ENCODE measurements at places on chromosomes 11 and 22. TPM values are rescaled to one million over a fixed set of nuclear protein-coding genes. Genes with fewer than 3 reads are reported as not detected.

GRCh38 chr22:50528682-50529415 lies 963 bp downstream of the TYMP start:
- H3K27me3 ChIP-seq: no peaks in the 10 kb centered on the region
- peak overlapping the region; percentile 94 for H3K4me3 ChIP-seq
- DNase-seq: no peak
- peak overlapping the region; percentile 96 for H3K27ac ChIP-seq

GRCh38 chr11:75035911-75036565 lies 47.3 kb downstream of the NEU3 start:
- H3K27me3 ChIP-seq: no peaks in the 10 kb centered on the region
- H3K36me3 ChIP-seq: no peaks in the 10 kb centered on the region
- no peak overlapping the region for H3K27ac ChIP-seq
- H3K4me3 ChIP-seq: no peak overlapping the region

DNA sequence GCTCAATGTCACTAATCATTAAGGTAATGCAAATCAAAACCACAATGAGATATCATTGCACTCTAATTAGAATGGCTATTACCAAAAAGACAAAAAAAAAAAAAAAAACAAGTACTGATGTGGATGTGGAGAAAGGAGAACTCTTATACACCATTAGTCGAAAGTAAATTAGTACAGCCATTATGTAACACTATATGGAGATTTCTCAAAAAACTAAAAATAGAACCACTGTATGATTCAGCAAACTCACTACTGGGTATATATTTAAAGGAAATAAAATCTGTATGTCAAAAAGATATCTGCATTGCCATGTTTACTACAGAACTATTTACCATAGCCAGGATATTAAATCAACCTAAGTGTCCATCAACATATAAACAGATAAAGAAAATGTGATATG lies 265.4 kb upstream of the ARHGAP20 start:
- DNase-seq: no peak
- no peaks in the 10 kb centered on the region for H3K4me1 ChIP-seq
- H3K27ac ChIP-seq: no peak overlapping the region
- no peaks in the 10 kb centered on the region for H3K36me3 ChIP-seq
- H3K4me3 ChIP-seq: no peak overlapping the region

- no peak overlapping the region for H3K4me3 ChIP-seq
- no peaks in the 10 kb centered on the region for H3K27me3 ChIP-seq
- peaks cover 18% of the 10 kb centered on the region for H3K4me1 ChIP-seq
- DNase-seq: no peak
These were observed 16.1 kb upstream of the CABP7 start for GRCh38 chr22:29703569-29704195.

C11orf21 gene
- 65.6 TPM for total RNA-seq

KLHL35 gene
- total RNA-seq: 1.5 TPM

GALR3 gene
- not detected for total RNA-seq

DNA sequence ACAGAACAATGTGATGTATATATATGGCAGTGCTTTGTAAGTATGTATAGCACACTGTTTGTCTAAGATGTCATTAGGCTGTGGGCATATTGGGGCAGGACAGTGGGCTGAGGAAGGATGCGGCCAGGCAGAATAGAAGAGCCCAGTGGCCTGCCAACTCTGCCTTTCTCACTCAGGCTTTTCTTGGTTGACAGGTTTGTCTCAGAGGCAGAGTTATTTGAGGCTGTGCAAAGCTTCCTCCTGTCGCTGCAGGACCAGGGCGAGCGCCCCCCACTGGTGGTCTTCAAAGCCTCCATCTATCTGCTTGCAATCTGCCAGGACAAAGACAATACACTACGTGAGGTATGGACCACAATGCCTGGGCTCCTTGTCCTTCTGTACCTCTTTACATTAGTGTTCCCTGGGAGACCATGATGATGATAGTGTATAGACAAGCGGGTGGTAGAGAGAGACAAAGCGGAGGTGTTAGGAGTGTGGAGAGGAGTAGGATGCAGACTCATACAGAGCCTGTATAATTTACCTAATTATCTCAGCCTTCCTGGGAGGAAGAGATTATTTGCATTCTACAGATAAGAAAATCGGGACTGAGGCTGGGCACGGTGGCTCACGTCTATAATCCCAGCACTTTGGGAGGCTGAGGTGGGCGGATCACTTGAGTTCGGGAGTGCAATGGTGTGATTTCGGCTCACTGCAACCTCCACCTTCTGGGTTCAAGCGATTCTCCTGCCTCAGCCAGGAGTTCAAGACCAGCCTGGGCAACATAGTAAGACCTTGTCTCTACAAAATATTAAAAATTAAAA lies 37.3 kb upstream of the CCDC134 start:
- no peak overlapping the region for H3K27ac ChIP-seq
- peak; percentile 9 for DNase-seq
- no peaks in the 10 kb centered on the region for H3K4me1 ChIP-seq
- H3K27me3 ChIP-seq: no peaks in the 10 kb centered on the region
- H3K4me3 ChIP-seq: no peak overlapping the region

SHANK3 gene
- not detected for total RNA-seq

GRCh38 chr11:121383716-121384115 lies 68.4 kb upstream of the SORL1 start:
- H3K4me1 ChIP-seq: peaks cover 18% of the 10 kb centered on the region
- H3K4me3 ChIP-seq: no peak overlapping the region
- no peaks in the 10 kb centered on the region for H3K27me3 ChIP-seq
- DNase-seq: no peak
- no peak overlapping the region for H3K27ac ChIP-seq

DNA sequence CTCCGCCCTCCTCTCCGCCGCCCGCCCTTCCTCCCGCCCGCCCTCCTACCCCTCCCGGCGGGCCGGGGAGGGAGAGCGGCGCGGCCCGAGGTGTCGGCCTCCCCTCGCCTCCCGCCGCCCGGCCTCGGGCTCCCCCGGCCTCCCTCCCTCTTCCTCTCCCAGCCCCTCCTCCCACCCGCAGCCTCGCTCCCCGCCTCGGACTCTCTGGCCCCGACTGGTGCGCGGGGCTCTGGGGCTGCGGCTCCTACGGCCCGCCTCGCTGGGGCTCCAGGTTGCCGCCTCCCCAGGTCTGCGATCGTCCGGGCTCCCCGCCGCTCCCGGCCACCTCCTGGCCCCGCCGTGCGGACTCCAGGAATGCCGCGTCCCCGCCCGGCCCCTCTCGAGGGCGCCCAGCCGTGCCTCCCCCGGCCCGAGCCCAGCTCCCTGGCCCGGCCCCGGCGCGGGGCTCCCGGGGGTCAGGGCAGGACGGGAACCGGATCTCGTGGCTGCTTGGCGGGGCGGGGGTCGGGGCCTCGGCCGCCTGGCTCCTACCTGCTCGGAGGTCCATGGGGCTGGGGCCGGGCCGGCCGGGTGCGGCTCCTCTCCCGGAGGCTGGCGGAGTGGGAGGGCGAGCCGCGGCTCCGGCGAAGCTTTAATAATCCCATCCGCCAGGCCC lies at the start of gene CLCF1:
TSS of gene CLCF1 (minus strand) at position 606 of the 655 bp plus-strand sequence. CDS start at position 547, 59 bp downstream.
- no peak for DNase-seq
- H3K4me1 ChIP-seq: peaks cover 63% of the 10 kb centered on the region
- H3K36me3 ChIP-seq: no peaks in the 10 kb centered on the region
- peak within 1 kb of the TSS; percentile 75 for H3K27ac ChIP-seq

- H3K27ac ChIP-seq: no peak overlapping the region
- no peaks in the 10 kb centered on the region for H3K4me1 ChIP-seq
- no peaks in the 10 kb centered on the region for H3K36me3 ChIP-seq
- no peak overlapping the region for H3K4me3 ChIP-seq
- H3K27me3 ChIP-seq: no peaks in the 10 kb centered on the region
These were observed 1611.7 kb upstream of the TENM4 start for GRCh38 chr11:81052344-81053158.

GRCh38 chr11:112794331-112794846 lies 166.8 kb upstream of the NCAM1 start:
- peaks cover 6% of the 10 kb centered on the region for H3K4me1 ChIP-seq
- no peak overlapping the region for H3K27ac ChIP-seq
- H3K27me3 ChIP-seq: no peaks in the 10 kb centered on the region
- no peak for DNase-seq
- H3K4me3 ChIP-seq: no peak overlapping the region

GPR83 gene
- total RNA-seq: not detected

DNA sequence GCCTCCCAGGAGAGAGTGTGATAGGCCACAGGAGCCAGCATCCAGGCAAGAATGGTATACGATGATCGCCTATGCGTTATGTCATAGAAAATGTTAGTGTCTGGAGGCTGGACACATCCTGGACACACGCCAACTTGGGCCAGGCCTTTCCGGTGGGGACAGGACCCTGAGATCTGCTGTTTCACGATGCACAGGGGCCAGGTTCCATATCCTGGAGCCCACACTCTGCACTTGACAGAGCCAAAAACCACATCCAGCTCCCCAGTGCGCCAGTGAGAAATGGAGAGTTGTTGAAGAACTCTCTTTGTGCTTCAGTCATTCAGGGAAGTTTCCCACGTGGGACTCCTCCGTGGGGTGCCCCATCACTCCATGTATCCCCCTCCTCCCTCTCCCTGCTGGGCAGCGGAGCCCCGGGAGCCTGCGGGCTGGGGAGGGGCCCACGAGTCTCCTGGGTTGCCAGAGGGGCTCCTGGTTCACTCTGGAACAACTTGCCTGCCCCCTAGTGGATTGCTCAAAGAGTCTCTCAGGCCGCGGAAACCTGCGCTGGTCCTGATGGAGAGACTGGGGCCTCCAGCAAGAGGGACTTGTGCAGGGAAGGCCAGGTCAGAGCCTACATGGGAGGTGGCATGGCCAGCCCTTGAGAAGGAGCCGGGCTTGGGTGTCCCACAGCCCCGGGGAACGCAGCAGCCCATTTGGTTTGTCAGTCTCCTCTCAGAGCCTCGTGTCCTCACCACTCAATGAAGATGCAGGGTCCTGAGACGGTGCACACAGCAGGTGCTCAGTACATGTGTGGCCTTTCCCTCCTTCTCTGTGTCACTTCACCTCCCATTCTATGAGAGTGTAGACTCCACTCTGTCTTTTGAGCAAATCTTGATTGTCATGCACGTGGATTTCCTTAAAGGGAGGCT lies 10.2 kb upstream of the LRRC32 start:
- DNase-seq: peak; percentile 35
- H3K36me3 ChIP-seq: no peaks in the 10 kb centered on the region
- no peak overlapping the region for H3K4me3 ChIP-seq
- H3K27me3 ChIP-seq: no peaks in the 10 kb centered on the region
- no peak overlapping the region for H3K27ac ChIP-seq

- H3K27me3 ChIP-seq: no peaks in the 10 kb centered on the region
- no peaks in the 10 kb centered on the region for H3K4me1 ChIP-seq
- H3K36me3 ChIP-seq: no peaks in the 10 kb centered on the region
- no peak overlapping the region for H3K27ac ChIP-seq
These were observed 1676.0 kb upstream of the RAG2 start for GRCh38 chr11:38274031-38274430.

BDNF gene
- total RNA-seq: not detected

TMEM45B gene
- 34.4 TPM for total RNA-seq

- no peaks in the 10 kb centered on the region for H3K4me1 ChIP-seq
- H3K27me3 ChIP-seq: no peaks in the 10 kb centered on the region
- no peaks in the 10 kb centered on the region for H3K36me3 ChIP-seq
These were observed 3.0 kb upstream of the SEPTIN3 start for GRCh38 chr22:41966225-41966606.

DNA sequence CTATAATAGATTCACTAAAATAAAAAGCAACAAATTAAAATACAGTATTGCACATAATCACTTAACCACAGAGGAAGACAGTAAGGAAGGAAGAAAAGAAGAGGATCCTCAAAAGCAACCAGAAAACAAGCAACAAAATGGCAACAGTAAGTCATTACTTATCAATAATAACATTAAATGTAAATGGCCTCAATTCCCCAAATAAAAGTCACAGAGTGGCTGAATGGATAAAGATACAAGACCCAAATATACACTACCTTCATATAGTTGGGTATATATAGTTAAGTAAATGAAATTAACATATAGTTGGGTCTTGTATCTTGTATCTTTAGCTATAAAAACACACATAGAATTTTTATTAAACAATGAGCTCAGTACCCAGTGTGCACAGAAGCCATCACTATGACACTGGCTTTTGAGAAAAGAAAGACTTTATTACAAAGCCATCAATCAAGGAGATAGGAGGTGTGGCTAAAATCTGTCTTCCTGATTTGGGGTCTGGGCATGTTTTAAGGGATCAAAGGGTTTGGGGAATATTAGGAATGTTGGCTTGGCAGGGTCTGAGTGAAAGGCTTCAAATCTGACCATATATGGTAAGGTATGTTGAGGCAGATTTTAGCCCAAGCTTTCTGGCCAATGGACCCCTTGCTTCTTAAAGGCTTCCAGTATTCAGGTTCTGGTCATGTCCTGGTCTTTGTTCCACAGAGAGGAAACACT lies 13.4 kb upstream of the GLYAT start:
- H3K27me3 ChIP-seq: no peaks in the 10 kb centered on the region
- no peak overlapping the region for H3K27ac ChIP-seq
- H3K4me3 ChIP-seq: no peak overlapping the region
- DNase-seq: no peak
- H3K4me1 ChIP-seq: no peaks in the 10 kb centered on the region
- no peaks in the 10 kb centered on the region for H3K36me3 ChIP-seq

GRCh38 chr11:7651700-7652099 lies 21.6 kb downstream of the CYB5R2 start:
- H3K4me3 ChIP-seq: no peak overlapping the region
- no peak for DNase-seq
- no peaks in the 10 kb centered on the region for H3K4me1 ChIP-seq

DNA sequence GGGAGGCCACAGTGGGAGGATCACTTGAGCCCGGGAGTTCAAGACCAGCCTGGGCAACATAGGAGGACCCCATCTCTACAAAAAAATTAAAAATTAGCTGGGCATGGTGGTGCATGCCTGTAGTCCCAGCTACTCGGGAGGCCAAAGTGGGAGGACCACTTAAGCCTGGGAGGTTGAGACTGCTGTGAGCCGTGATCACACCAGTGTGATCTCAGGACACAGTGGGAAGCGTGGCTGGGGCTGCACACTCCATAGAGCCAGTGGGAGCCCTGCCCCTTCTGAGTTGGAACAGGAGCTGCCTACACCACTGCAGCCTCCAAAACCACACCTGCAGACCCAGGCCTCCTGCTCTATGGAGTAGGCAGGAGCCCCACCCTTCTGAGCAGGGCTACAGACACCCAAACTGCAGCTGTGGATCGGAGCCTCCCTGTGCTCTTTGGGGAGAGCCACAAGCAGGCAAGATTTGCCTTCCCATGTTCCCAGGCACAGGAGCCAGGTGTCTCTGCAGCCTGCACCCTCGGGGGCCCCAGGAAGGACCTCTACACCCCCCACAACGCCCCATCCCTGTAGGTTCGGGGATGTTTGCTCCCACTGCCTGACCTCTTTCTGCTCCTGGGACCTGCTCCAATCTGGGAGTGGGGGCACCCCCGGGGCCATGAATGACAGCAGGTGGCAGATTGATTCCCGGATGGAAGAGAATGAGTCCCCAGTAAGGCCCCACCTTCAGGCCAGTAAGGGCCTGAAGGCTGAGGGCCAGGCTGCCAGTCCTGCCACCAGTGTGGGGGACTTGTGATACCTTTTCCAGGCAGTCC lies 245.4 kb downstream of the BUD13 start:
- no peak overlapping the region for H3K27ac ChIP-seq
- no peak overlapping the region for H3K4me3 ChIP-seq
- no peaks in the 10 kb centered on the region for H3K27me3 ChIP-seq
- no peak for DNase-seq
- H3K36me3 ChIP-seq: no peaks in the 10 kb centered on the region
- H3K4me1 ChIP-seq: no peaks in the 10 kb centered on the region

- no peaks in the 10 kb centered on the region for H3K36me3 ChIP-seq
- peak; percentile 76 for DNase-seq
- peak overlapping the region; percentile 78 for H3K4me3 ChIP-seq
- H3K27me3 ChIP-seq: no peaks in the 10 kb centered on the region
- peaks cover 40% of the 10 kb centered on the region for H3K4me1 ChIP-seq
These were observed 50.4 kb downstream of the FAM83F start for GRCh38 chr22:40044870-40045834.

- H3K4me3 ChIP-seq: no peak overlapping the region
- no peaks in the 10 kb centered on the region for H3K27me3 ChIP-seq
- no peak overlapping the region for H3K27ac ChIP-seq
- DNase-seq: no peak
- H3K4me1 ChIP-seq: no peaks in the 10 kb centered on the region
- H3K36me3 ChIP-seq: no peaks in the 10 kb centered on the region
These were observed 129.2 kb upstream of the MTMR2 start for GRCh38 chr11:96052921-96053651.

Data from CD4-positive, alpha-beta memory T cell (primary cell).